ENCODE measurements at places on chromosomes 11 and 22.

DNA sequence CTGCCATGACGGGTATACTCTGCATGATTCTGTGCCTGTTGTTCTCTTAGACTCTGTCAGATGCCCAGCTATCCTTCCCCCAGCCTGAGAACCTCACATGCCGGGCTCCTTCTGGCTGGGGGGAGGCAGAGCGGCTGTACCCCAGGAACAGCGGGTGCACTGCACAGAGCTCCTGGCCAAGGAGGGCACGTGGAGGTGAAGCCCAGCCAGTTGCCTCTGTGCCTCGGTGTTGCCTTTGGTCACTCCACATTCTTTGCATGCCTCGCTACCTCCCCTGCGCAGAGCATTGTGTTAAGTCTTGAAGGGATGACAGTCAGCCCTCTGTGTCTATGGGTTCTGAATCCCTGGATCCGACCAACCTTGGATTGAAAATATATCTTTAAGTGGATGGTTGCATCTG, 77.7 kb downstream of the FEZ1 start:
- no peak for DNase-seq

- DNase-seq = no peak
Measured at GRCh38 chr11:59206635-59207034, 6.1 kb downstream of the MPEG1 start.

DNA sequence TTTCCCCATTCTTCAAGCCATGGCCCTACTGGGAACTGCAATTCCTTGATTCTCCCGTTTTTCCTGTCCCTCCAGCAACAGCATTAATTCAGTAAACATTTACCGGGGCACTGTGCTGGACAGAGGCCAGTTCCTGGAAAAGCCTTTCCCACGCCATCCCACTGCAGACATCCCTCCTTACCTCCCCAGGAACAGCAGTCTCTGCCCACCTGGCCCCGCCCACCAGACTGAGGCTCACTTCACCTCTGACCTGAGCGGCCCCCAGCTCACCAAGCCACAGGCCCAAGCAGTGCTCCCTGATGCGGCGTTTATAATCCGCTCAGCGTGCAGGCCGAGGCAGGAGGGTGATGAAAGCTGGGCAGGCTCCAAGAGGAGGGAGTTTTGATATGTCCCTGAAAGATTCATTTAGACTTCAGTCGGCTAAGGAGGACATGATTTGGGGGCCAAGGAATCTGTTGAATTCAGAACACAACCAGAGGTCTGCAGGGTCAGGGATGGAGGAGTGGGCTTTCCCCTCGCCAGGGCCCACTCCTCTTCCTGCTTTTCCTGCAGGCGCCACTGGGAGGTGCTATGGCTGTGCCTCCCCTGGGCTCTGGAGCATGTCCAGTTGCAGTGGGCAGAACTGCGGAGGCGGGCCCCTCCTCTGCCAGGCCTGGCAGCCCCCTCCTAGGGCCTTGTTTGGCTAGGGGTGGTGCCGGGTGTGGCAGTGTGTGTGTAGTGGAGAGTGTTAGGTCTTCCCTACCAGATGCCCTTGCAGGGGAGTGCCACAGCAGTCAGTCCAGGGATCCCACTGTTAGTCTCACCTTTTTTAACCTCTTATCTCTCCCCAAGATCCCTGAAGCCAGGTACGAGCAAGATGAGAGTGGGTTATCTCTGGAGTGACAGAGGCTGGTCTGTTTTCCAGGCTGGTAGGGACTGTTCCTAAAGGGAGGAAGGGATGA, 1.4 kb upstream of the TAGLN start:
- no peak for DNase-seq

DNA sequence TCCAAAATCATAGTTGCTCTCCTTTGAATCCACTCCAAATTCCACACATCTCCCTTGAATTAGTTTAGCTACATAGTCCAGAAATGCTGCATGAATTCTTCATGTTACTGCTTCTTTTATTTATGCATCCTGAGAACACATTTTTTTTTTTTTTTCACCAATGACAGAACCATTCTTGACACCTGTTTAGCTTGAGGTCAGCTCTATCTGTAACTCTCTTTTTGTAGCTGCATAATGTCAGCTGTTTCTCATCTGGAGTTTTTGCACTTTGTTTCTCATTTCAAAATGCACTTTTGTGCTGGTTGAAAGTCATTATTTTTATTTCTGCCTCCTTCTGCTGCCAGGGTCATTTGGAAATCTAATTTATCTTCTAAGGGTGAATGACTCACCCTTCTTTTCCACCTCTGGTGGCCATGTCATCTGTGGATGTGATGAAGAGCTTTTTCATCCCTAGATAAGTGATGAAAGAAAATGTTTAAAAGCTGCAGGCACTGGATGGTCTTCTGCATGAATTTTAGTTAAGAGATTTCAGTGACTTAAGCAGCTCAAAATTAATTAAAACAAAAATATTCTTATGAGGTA, 93.7 kb downstream of the JRKL start:
- DNase-seq = no peak

GRCh38 chr22:37752189-37753087, 55.3 kb upstream of the GCAT start:
- no peak for DNase-seq

DNA sequence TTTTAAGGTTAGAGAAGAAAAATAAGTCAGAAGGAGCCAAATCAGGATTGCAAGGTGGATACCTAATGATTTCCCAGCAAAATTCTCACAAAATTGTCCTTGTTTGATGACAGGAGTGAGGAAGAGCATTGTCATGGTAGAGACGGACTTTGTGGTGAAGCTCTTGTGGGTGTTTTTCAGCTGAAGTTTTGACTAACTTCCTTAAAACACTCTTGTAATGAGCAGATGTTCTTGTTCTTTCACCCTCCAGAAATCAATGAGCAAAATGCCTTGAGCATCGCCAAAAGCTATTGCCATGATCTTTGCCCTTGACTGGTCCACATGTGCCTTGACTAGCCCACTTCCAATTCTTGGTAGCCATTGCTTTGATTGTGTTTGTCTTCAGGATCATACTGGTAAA, 20.0 kb downstream of the CALCB start:
- no peak for DNase-seq

DNA sequence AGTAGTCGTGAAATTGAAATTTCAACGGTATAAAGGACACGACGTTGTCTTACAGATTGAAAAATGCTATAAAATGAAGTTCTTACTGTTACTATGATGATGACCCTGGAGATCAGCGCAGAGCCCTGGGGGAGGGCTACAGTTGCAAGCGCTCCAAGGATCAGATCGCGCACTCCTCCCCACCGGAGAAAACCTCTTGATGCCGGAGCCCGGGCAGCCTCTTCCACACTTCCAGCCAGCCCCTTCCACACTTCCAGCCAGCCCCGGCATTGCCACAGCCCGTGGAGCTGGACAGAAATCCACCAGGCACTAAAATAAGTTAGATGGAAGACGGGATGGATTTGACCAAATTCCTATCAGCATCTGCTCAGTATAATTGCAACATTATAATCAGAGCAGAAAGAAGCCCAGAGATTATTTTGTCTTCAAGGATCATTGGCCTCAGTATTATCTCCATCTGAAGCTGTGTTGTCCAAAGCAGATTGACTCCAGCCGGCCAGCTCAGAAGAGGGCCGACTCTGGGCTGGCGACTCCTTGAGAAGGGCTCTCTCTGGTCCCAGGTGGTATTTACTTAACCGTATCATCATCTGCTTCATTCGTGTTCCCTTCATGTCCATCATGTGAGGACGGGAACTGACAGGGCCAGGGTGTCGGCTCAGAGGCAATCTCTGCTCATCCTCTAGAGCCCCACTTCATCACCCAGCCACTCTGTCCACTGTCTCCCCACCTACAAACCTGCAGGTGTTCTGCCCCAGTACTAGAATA, 777 bp upstream of the MICAL3 start:
- DNase-seq = no peak

GRCh38 chr22:34004058-34004457, 83.8 kb upstream of the LARGE1 start:
- no peak for DNase-seq

DNA sequence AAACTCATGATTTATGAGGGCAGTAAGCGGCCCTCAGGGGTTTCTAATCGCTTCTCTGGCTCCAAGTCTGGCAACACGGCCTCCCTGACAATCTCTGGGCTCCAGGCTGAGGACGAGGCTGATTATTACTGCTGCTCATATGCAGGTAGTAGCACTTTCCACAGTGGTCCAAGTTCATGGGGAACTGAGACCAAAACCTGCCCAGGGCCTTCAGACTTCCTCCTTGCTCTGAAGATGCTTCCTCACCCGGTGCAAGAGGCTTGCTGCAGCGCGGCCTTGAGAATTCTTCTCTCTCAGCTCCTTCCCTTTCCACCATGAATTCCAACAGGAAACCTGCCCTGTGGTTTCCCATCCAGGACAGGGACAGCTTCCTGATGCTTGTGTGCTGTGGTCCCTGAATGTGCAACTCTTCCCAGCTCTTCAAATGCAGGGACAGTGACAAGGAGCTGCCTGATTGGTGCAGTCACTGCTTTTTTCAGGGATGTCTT, 53.9 kb downstream of the GGTLC2 start:
- no peak for DNase-seq

GRCh38 chr11:78179459-78180071, 8.9 kb downstream of the KCTD21 start:
- DNase-seq = no peak

DNA sequence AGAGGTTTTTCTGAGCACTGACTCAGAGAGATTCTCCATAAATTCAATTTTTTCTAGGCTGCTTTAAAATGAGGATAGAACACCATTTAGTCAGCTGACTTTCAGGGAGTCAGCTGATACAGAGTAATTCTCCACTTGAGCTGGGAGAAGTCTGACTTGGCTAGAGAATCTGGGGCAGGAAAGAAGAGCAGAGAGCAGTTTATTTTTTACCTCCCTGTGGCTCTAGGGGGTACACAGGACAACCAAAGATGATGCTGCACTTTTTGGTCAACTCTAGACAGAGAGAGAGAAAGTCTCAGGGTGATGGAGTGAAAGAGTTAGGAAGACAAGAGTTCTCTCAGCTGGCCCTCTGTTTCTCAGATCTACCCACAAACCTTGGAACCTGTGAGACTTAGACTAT, 67.3 kb upstream of the EED start:
- DNase-seq = no peak

DNA sequence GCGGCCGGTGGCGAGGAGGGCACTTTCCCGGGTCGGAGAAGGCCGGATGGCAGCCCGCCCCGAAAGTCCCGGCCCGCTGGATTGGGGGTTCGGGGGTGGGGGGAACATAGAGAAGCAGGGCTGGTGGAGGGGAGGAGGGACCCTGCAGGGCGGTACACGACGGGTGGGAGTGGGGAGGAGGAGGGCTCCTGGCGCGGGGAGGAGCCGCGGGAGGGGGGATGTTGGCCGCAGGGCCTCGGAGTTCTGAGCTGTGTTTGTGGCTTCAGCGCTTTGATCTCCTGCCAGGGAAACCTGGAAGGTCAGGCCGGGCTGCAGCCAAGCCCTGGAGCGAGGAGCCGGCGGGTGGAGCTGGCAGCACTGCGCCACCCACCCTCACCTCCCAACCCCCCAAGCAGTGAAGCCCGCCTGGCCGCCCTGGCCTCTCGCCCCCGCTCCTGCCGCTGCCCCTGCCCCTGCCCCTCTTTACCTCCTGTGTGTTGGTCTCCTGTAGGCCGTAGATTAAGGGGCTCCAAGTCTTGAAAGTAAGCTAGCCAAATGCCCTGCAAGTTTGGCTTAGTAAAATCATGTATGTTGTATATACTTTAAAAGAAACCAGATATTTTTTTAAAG, 30.9 kb downstream of the C22orf31 start:
- no peak for DNase-seq

DNA sequence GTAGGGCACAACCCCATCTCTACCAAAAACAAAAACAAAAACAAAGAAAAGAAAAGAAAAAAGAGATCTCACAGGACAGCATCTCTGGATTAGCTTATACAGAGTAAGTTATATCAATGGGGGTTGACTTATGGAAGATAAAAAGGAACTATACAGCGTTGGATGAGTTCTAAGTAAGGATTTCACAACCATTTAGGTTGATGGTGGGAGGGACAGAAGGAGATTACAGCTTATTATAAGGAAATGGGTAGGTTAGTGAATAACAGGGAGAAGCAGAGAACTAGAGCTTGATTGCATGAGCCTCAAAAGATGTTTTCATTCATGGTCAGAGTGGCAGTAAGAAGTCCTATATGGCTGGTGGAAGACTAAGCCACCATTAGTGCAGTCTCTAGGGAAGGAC, 60.3 kb downstream of the CECR2 start:
- no peak for DNase-seq

- DNase-seq = no peak
Measured at GRCh38 chr11:123509737-123510578, 79.9 kb downstream of the GRAMD1B start.

DNA sequence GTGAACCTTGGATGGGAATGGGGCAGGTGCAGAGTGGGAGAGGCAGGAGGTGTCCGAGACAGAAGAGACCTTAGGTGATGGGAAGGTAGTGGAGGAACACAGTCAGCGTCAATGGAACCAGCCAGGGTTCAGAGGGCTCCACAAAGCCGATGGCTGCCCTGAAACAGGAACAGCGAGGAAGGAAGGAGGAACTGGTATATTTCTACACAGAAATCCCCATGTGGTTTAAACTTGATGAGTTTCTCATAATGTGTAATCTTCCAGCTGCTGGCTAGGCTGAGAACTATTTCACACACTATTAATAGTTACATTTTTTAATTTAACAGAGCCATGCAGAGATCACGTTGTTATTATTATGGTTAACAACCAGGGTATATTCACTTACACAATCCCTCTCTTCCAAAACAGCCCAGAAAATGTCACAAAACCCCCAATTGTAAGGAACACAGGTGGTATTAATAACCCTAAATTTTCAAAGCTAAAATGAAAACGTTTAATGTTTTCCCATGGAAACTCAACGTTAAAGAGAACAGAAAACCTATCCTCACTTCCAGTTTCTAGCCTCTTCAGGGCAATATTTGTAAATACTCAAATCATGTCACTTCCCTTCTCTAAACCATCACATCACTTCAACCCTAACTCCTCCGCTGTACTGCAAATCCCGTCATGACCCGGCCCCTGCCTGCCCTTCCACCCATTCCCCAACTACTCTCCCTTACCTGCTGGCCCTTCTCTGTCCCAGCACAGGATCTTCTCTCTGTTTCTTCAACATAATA, 74.5 kb upstream of the ARFGAP3 start:
- DNase-seq = no peak

DNA sequence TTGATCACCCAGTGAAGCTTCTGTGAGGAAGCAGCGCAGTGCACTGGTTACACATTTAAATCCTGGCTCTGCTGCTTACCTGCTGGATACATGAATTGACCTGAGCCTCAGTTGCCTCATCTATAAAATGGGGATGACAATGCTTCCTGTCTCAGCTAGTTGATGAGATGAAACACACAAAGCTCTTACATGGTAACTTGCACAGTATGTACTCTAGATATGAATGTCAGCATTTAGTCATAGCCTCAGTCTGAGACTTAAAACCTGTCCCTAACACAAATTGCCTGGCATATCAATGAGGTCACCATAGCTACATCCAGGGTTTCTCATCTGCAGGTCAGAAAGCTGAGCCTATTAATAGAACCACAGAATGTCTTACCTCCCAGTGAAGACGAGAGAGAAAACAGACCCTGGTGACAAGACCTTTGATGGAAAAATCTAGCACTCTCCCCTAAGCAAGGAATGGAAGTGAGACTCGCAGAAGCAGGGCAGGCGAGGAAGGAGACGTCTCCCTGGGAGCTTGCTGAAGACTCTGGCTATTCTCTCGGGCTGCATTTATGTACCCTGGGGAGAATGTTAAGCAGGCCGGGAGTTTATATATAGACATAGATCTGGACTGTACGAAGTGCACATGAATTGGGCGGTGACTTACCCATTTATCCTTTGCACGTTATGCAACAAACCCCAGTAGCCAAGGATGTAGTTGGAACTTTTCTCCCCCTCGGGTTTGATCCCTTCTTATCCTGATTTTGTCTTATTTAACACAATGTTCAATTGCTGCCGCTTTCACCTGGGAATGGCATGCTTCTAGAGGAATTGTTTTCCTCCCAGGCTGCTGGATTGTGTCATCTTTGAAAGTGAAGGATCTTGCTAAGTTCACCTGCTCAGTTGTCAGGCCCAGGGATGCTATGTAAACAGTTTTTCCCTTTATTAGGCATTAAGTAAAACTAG, 18.0 kb downstream of the SDHAF2 start:
- DNase-seq = no peak

Measured in stimulated activated CD4-positive, alpha-beta T cell treated with anti-CD3 and anti-CD28 coated beads, Interleukin-4, amount 100 ng/mL, for 4 hours (primary cell).